ENCODE measurements at places on chromosomes 5 and 9. TPM values are rescaled to one million over a fixed set of nuclear protein-coding genes. Genes with fewer than 3 reads are reported as not detected.

FBLL1 gene
- 0.26 TPM for total RNA-seq

PCBD2 gene
- 1.2 TPM for total RNA-seq

PLPP7 gene
- total RNA-seq, result 5.1 TPM

CDC20B gene
- under 0.01 TPM for total RNA-seq

PFN3 gene
- not detected for total RNA-seq

LRRC70 gene
- total RNA-seq, result 0.24 TPM
